ENCODE measurements at places on chromosomes 2 and 18. TPM values are rescaled to one million over a fixed set of nuclear protein-coding genes. Genes with fewer than 3 reads are reported as not detected.

DNA sequence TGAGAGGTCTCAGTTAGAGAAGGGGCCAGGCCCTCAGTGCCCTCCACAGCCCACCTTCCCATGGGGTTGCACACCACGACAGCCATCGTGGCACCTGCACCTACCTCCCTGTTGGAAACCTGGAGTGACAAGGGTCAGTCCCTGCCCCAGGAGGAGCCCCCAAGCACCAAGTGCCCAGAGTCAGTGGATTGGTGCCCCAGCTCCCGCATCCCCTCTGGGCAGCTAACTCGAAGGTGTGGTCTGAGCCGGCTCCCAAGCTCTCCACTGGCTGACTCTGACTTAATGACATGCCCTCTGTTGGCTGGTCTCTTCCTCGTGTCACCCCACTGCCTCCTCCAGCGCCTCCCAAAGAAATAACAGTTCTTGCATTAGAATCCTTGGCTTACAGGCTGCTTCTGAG is 116.4 kb downstream of the NDUFA10 start:
- peaks cover 5% of the 10 kb centered on the region for H3K36me3 ChIP-seq
- peaks cover 7% of the 10 kb centered on the region for H3K27me3 ChIP-seq
- H3K27ac ChIP-seq: no peak overlapping the region
- H3K4me1 ChIP-seq: peaks cover 4% of the 10 kb centered on the region
- H3K4me3 ChIP-seq: no peak overlapping the region

- no peak for DNase-seq
- no peaks in the 10 kb centered on the region for H3K27me3 ChIP-seq
- H3K36me3 ChIP-seq: no peaks in the 10 kb centered on the region
Measured at GRCh38 chr2:18149660-18150246, 271.3 kb downstream of the KCNS3 start.

DNA sequence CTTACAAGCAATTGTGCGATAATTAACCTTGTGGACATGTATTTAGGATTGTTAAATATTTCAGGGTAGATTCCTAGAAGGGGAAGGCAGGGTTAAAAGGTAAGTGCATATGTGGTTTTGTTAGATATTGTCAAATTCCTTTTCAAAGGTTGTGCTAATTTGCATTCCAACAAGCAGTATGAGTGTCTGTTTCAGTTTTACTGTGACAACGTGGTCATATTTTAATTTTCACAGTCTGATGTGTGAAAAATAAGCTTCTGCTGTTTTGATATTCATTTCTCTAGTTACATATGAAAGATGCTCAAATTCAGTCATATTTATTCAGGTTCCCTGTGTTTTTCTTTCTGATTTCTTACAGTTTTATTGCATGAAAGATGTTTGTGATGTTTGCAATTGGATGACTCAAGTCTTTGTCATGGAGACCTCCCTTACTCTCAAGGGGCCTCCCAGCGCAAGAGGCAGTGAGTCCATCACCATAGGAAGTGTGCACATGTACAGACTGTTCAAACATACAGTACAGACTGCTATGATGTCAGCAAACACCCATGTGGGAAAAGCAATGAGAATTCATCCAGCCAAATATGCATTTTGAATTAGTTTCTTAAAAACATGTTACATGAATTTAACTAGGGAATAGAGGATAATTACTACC is 310.8 kb downstream of the GALR1 start:
- no peaks in the 10 kb centered on the region for H3K27me3 ChIP-seq
- peak overlapping the region; percentile 52 for H3K27ac ChIP-seq
- DNase-seq: peak; percentile 42

The FHOD3 gene
- total RNA-seq: 21.2 TPM

DNA sequence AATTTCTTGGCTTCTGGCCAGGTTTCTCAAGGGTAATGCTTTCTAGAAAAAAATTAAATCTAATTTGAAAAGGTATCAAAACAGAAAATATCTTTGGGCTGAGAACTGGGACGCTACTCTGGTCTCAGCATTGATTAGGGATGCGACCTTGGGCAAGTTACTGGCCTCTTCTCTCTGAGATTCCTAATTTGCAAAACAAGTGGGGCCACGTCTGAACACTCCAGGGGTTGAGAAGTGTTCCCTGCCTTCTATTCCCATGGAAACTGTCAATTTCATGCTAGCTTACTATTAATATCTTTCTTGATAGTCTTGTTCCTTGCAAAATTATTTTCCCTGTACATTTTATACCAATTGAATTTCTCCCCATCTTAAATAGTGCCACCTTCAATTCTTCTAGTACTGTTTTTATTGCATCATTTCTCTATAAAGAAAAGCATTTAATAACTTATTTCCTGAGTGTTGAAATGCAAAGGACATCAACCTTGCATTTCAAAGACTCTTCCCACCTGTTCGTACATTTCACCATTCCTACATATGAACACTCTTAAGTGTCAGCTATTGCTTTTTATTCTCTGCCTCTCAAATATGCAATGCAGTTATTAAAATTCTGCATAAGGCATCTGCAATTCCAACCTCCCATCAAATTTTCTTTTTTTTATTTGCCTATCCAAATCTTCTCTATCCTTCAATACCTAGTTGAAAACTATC is 118.3 kb upstream of the DSEL start:
- no peaks in the 10 kb centered on the region for H3K36me3 ChIP-seq
- no peak for DNase-seq
- H3K27me3 ChIP-seq: no peaks in the 10 kb centered on the region
- no peak overlapping the region for H3K4me3 ChIP-seq
- H3K4me1 ChIP-seq: peaks cover 17% of the 10 kb centered on the region

The GALNT3 gene
- 1.3 TPM for total RNA-seq

DNA sequence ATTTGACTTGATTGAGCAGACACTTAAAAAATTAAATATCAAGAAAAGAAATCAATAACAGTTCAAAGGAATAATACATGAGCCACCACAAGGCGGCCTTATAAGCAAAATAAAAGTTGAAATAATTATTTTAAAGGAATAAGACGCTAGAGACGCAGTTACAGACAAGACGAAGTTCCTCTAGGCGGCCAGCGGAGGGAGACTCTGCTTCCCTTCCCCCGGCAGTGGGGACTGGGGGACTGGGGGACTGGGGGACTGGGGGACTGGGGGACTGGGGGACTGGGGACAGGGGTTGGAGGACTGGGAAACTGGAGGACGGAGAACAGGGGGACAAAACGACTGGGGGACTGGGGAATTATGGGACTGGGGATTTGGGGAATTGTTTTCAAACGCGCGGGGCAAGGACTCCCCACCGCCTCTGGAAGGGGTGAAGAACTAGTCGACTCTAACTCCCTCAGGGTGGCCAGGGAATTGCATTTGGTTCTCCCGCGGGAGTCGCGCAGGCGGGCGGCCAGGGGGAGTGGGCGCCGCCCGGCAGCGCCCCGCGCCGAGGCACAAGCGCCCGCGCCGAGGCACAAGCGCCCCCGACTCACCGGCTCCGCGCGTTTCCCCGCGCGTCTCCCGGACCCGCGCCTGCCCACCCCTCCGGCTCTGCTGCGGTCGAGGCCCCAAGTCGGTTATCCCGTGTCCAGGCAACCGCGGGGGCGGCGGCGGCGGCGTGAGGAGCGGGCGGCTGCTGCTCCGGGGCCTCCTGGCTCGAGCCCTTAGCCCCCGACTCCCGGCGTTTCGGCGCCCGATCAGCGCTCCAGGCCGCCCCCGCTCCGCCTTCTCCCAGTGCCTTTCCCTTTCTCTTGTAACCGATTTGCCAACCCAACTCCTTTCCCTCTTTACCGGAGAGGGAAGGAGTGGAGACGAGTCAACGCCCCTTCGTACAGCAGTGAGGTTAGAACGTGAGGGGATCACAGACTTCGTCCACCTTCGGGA is at the start of gene CCDC178:
Gene CCDC178 (minus strand): TSS at position 662 of the 984 bp plus-strand sequence. CDS start 28,633 bp downstream, outside the sequence.
- no peaks in the 10 kb centered on the region for H3K36me3 ChIP-seq
- H3K27ac ChIP-seq: no peak within 1 kb of the TSS
- H3K4me3 ChIP-seq: peak within 1 kb of the TSS; percentile 92
- H3K27me3 ChIP-seq: peaks cover 3% of the 10 kb centered on the region
- H3K4me1 ChIP-seq: no peaks in the 10 kb centered on the region

GRCh38 chr2:216366777-216367471 is 5.4 kb downstream of the MARCHF4 start:
- H3K4me3 ChIP-seq: peak overlapping the region; percentile 84
- no peaks in the 10 kb centered on the region for H3K36me3 ChIP-seq
- H3K27ac ChIP-seq: no peak overlapping the region
- H3K4me1 ChIP-seq: peaks cover 28% of the 10 kb centered on the region
- no peak for DNase-seq

DNA sequence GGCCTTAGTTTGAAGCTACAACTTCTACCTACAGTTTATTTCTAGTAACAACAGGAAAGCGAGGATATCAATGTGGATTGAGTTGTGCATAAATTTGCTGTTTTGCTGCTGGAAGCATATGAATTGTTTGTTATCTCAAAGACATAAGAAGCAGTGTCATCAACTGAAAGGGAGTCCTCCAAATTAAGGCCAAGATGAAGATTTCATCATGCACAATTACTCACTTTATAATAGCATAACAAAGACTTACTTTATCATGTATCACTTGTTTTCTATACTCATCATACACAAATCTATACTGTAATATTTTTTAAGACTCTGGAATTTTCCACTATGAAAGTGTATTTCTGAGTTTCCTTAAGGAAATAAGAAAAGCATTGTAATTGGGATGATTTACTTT is 136.1 kb upstream of the FANCL start:
- no peaks in the 10 kb centered on the region for H3K27me3 ChIP-seq
- no peaks in the 10 kb centered on the region for H3K36me3 ChIP-seq
- H3K27ac ChIP-seq: no peak overlapping the region
- no peaks in the 10 kb centered on the region for H3K4me1 ChIP-seq
- H3K4me3 ChIP-seq: no peak overlapping the region
- DNase-seq: no peak

GRCh38 chr2:181240844-181241243 is 216.3 kb upstream of the ITGA4 start:
- no peak for DNase-seq
- H3K27ac ChIP-seq: no peak overlapping the region
- peaks cover 5% of the 10 kb centered on the region for H3K4me1 ChIP-seq

DNA sequence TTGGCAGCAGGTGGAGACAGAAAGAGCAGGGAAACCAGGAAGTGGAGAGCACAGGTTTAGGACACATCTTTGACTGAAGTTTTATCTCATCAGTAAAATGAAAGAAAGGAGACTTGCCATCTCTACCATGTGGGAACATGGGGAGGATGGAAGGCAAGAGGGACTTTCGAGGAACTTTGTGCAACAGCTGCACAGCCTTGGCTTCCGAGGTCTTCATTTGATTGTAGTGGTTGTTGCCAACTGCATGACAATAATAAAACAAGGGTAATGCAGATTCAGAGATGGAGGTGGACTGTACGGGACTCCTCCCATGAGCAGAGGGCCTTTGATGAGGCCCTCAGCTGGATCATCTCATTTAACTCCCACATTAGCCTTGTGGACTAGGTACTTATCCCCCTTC is 49.3 kb upstream of the FZD7 start:
- H3K27me3 ChIP-seq: no peaks in the 10 kb centered on the region
- peak overlapping the region; percentile 21 for H3K4me3 ChIP-seq
- H3K4me1 ChIP-seq: peaks cover 30% of the 10 kb centered on the region
- no peak overlapping the region for H3K27ac ChIP-seq
- H3K36me3 ChIP-seq: peaks cover 4% of the 10 kb centered on the region
- no peak for DNase-seq

DNA sequence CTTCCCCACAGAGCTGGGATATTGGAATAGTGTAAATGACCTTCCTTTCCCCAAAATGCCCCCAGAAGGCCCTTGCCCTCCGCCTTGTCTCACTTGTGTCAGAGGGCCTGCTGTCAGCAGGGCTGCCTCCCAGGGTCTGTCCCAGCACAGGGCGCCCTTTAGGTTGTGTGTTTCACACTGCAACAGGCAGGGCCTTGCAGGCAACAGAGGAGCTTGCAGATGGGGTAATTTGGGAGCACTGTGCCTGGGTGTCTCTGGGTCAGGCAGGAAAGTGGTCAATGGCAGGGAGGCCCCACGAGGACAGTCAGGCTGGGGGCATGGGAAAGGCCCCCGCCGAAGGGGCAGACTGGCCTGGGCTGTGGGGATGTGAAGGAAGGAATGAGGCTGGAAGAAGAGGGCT is 130.7 kb downstream of the ASB1 start:
- H3K27ac ChIP-seq: no peak overlapping the region
- H3K36me3 ChIP-seq: no peaks in the 10 kb centered on the region
- no peaks in the 10 kb centered on the region for H3K4me1 ChIP-seq
- no peak for DNase-seq

- H3K36me3 ChIP-seq: no peaks in the 10 kb centered on the region
- H3K27ac ChIP-seq: no peak overlapping the region
- peaks cover 3% of the 10 kb centered on the region for H3K27me3 ChIP-seq
- no peak overlapping the region for H3K4me3 ChIP-seq
- no peak for DNase-seq
Measured at GRCh38 chr2:235066895-235067294, 115.1 kb downstream of the SH3BP4 start.

The GDF7 gene
- not detected for total RNA-seq

GRCh38 chr2:218896501-218897393 is 16.1 kb downstream of the WNT10A start:
- H3K4me1 ChIP-seq: peaks cover 29% of the 10 kb centered on the region
- peaks cover 23% of the 10 kb centered on the region for H3K27me3 ChIP-seq
- H3K36me3 ChIP-seq: peaks cover 13% of the 10 kb centered on the region
- H3K4me3 ChIP-seq: no peak overlapping the region
- H3K27ac ChIP-seq: no peak overlapping the region
- no peak for DNase-seq

The GPR155 gene
- total RNA-seq: 51.1 TPM

DNA sequence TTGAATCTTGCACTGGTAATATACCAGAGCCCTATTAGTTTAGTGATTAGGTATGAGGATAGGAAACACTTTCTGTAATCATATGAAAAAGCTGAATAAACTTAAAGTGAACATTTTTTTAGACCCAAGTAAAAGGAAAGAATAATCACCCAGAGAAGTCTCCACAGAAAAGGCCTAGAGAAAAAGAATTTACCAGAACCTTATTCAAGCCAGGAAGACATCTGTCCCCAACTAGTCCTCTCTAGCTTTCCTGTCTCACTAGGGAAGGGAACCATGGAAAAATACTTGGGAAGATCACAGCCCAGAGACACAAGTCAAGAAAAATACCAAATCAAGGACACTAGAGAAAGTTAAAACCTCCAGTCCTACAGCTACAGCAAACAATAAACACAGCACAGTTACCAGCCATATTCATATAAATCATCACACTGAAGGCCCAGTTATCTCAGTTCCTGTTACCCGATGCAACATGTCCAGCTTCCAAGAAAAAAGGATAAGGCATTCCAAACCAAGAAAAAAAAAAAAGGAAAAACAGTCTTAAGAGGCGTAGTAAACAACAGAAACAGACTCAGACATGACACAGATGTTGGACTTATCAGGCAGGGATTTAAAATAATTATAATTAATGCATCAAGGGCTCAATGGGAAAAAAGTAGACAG is 461.5 kb downstream of the IRS1 start:
- no peaks in the 10 kb centered on the region for H3K27me3 ChIP-seq
- no peak overlapping the region for H3K4me3 ChIP-seq
- no peak overlapping the region for H3K27ac ChIP-seq
- no peak for DNase-seq
- H3K36me3 ChIP-seq: no peaks in the 10 kb centered on the region

GRCh38 chr18:26531605-26532298 is 16.6 kb downstream of the KCTD1 start:
- H3K27me3 ChIP-seq: no peaks in the 10 kb centered on the region
- H3K4me1 ChIP-seq: no peaks in the 10 kb centered on the region
- no peaks in the 10 kb centered on the region for H3K36me3 ChIP-seq
- DNase-seq: no peak
- H3K27ac ChIP-seq: no peak overlapping the region

The MYL1 gene
- not detected for total RNA-seq

- peaks cover 14% of the 10 kb centered on the region for H3K27me3 ChIP-seq
- H3K4me3 ChIP-seq: no peak overlapping the region
- peaks cover 30% of the 10 kb centered on the region for H3K4me1 ChIP-seq
- no peak overlapping the region for H3K27ac ChIP-seq
- DNase-seq: no peak
Measured at GRCh38 chr2:128438091-128438490, 119.4 kb upstream of the HS6ST1 start.

GRCh38 chr18:13370995-13371625 is 152.6 kb downstream of the LDLRAD4 start:
- H3K36me3 ChIP-seq: no peaks in the 10 kb centered on the region
- H3K27ac ChIP-seq: no peak overlapping the region
- H3K4me3 ChIP-seq: no peak overlapping the region
- peaks cover 5% of the 10 kb centered on the region for H3K27me3 ChIP-seq
- peaks cover 5% of the 10 kb centered on the region for H3K4me1 ChIP-seq
